CD4-positive, alpha-beta T cell treated with Interferon alpha-2 for 1 hour (primary cell): ENCODE measurements at places on chromosomes 3 and 15.
A peak's percentile ranks its signal among the peaks of the same experiment; 100 is the strongest.

DNA sequence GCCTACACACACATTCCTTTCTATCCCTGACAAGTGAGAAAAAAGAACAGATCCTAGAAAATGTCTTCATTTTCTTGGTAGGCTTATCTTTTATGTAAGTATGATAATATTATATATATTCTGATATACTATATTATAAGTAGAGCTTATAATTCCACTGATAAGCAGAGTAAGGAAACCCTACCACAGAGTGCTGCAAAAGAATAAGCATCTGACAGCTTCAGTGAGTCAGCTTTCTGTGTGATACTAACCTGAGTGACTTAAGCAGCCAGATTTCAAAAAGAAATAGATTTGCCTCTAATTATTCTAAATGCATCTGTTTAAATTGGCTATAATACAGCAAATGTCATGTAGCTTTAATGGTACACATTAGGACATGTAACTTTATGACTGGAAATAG, 656.0 kb downstream of the MCTP2 start:
- DNase-seq: no peak

DNA sequence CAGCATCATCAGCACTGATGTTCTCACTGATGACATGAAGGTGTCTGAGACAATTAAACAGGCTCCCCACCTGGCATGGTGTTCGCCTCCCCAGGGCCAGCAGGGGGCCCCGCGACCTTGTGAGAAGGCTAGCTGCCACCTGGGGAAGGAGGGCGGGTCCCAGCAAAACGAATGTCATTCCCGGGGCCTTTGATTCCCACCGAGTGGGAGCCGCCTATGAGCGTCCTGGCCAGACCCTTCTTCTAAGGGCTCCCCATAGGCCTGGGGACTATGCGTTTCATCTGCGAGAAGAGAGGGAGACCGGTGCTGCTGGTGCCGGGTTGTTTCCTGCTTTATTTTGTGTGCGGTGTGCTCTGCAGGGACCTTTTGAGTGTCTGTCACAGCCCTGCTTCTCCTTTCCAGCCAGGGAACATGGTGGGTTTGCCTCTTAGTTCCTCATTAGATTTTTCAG, 20.5 kb upstream of the MINDY4B start:
- peak; percentile 29 for DNase-seq

- DNase-seq: no peak
Measured at GRCh38 chr3:64167351-64167750, 57.9 kb downstream of the PRICKLE2 start.

GRCh38 chr3:126310816-126311215, 46.4 kb downstream of the KLF15 start:
- DNase-seq: no peak

DNA sequence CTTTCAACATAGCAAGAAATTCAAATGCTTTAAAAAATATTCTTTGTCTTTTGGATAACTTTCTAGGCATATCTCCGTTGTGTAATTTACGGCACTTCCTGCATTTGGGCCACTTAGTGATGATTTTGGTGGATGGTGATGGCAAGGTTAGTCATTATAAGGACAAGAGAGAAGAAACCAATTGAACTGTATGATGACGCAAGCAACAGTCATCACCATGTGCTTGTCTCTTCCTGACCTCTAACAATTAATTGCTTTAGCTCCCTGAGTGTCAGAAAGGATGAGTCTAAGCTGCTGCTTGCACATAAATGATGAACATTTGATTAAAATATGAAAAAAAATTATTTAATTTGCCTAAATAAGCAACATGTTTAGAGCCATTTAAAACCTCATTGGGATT, 11.3 kb upstream of the P2RY12 start:
- DNase-seq: peak; percentile 19

GRCh38 chr3:134392336-134392983, 18.2 kb upstream of the AMOTL2 start:
- no peak for DNase-seq

DNA sequence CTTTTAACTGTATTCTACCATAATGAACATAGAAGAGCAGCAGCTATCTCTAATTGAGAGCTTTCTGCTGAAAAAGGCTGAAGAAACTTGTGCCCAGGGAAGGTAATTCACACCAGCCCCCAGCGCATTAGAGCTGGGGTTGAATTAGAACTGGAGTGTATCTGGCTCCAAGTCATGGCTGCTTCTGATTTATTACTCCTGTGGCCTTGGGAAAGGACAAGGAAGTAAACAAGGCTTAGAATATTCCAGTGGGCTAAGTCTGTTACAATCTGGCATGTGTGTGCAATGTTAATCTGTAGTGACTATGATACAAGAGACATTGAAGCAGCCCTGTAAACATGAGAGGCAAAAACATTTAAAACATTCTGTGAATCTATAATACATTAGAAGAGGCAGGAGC, 18.1 kb downstream of the CPA3 start:
- no peak for DNase-seq

DNA sequence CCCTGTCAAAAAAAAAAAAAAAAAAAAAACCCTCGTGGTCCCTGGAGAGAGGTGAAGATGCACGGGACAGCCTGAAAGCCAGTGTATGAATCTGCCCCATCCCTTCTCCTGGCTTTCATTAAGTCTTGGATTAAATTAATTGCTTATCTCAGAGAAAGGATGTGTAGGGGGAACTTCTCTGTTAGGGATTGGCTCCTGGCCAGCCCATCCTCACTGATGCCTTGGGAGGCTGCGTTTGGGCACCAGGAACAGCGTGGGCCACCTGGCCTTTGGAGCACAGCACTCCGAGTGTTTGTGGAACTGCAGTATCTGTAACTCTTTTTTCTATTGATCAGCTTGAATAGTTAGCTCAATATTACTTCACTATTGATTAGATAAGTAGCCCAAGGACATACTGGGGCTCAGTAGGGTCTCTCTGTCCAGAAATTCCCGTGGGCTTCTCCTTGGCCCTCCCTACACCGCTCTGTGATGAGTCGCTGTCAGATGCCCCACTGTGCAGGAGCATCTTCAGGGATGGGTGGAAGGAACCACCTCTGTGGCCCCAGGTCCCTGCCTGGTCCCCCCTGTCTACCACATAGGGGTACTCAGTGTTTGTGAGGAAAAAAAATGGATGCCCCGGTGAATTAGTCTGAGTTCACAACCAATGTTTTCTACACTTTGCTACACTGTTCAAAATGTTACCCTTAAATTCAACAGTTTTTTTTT, 2.0 kb downstream of the PXYLP1 start:
- DNase-seq: no peak

DNA sequence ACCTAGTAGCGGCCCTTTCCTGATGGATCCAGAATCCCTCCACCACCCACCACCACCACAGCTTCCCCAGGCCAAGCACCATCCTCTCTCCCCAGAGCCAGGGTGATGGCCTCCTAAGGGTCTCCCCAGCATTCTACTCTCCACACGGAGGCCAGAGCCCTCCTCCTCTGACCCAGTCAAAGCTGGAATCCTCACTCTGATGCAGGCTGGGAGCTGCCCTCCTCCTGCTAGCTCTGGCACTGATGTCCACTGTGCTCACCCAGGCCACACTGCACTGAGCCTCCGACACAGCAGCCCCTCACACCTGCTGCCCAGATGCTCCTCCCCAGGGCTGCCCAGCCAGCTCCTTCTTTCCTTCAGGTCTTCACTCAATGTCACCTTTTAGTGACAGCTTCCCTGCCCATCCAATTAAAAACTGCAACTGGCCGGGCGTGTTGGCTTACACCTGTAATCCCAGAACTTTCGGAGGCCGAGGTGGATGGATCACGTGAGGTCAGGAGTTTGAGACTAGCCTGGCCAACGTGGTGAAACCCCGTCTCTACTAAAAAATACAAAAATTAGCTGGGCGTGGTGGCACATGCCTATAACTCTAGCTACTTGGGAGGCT, 21.0 kb downstream of the XXYLT1 start:
- DNase-seq: no peak

- DNase-seq: no peak
Measured at GRCh38 chr3:104886220-104886995, 480.3 kb upstream of the ALCAM start.

DNA sequence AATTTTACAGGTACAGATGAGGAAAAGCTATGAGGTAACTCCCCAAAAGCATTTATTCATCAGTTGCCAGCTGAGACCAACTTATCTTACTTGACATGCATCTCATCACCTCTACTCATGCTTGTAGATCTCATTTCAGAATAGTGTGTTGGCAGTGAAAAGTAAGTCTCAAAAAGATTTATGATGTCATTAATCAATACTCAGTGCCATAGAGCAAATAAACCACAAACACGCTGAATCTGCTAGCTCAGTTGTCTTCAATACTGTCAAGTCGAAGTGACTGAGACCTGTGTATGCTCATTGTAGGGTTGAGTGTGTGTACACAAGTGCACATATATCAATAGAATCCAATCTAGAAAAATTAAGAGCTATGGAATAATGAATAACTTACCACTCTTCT, 413.5 kb downstream of the CNTN3 start:
- DNase-seq: no peak

DNA sequence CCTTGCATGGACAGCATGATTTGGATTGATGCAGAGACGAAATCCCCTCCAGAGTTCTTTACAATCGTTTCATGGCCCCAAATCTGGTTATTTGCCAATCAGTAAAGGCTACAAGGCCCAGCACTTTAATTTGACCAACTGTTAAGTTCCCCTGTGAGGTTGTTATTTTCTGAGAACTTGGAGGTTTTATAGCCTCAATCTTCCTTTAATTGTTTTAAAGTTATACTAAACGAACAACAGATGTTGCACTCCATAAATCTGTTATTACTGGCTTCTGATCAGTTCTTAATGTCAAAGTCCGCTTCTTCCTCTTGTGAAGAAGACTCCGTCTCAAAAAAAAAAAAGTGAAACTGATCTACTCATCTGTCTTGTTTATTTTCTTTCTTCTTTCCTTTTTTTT, 30.8 kb downstream of the LARP6 start:
- DNase-seq: no peak

GRCh38 chr3:114556657-114557213, 262.9 kb downstream of the TIGIT start:
- DNase-seq: no peak

DNA sequence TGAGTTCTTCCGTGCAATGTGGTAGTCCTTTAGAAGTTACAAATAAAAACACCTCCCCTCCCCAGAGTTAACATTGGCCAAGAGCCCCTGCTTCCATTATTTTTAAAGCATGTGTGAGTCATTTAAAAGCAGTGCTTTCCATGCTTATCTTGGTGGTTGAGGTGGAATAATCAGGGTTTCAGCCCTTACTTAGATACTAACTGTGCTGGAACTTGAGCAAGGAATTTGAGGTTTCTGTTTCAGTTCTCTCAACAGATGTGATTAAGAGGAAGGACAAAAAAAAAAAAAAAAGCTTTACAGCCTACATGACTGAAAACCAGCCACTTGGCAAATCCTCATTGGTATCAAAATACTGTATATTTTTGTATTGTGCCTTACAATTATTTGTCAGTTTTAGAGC, 64.5 kb downstream of the CGNL1 start:
- no peak for DNase-seq

DNA sequence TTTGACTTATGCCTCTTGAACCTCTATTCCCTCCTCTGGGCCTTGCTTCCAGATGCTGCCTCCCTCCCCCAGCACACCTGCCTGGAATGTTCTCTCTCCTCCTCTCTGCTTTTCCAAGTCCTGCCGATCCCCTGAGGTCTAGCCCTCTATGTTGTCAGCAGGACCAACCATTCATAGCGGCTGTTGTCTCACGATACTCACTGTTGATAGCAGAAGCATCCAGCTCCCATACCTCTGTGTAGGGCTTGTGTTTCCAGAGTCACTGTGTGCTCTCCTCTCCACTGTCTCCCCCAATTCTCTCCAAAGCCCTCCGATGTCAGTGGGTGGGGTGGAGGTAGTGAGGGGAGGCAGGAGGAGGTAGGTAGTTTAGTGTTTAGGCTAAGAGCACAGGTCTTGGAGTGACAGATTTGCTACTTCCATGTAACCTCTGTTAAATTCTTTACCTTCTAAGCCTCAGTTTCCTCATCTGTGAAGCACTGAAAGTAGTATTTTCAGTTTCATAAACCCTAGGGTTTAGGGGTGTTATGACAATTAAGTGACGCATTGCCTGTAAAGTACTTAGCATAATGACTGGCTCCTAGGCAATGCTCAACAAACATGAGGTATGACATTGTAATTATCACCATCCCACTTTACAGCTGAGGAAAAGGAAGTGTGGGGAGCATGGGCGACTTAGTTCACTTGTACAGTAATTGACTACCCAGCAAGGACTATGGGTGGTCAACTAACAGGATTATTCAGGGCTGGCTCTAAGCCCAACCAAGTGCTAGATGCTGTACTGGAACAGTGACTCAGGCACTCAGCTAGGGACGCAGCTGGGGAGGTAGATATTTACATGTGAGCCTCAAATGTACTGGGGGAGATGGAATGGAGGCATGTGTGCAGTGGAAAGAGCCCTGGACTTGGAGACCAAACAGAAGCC, 122.8 kb downstream of the CACNA1D start:
- no peak for DNase-seq

DNA sequence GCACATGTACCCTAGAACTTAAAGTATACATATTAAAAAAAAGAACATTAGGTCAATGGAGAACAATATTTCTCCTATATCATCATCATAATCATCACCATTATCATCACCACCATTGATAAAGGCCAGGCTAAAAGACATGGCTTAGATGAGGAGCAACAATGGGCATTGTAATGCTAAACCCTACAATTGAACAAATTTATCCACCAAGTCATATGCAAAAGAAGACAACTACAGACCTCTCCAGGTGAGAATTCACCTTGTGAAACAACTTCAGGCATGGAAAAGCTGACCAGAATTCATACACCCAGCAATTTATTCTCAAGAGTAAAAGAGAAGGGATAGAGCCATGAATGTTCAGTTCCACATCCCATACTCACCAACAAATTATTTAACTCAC, 46.3 kb upstream of the BBX start:
- no peak for DNase-seq

DNA sequence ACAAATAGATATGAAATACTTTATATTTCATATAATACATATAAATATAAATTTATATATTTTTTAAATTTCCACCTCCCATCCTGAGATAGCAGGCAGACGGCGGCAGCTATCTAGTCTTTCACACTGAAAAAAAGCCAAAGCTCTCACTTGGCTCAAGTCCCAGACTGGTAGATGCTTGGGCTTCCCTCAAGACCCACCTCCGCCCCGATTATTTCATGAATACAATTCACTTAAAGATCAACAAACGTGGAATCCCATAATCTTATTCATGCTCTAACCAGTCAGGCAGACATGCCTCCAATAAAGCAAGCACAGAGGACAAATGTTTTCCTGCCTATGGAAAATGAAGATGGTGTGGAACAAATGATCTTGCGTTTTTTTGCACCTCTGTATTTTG, 275.9 kb upstream of the NR2F2 start:
- DNase-seq: no peak

DNA sequence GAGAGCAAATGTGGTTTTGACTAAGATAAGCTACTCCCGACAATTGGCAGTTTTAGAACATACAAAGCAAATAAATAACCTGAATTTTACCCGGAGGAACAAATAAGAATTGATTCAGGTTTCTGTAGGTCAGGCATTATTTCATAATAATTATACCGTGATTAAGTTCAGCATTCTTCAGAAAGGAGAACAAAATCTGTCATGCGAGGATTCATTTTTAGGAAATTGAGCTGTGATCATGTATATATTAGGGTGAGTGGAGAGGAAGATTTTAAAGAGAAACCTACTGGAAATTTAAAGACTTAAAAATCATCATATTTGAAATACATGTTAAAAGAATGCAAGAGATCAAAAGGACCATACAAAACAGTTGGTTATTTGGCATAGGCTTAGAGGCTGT, 20.5 kb downstream of the ZNF609 start:
- DNase-seq: no peak
